ENCODE measurements at places on chromosomes 16 and 17. TPM values are rescaled to one million over a fixed set of nuclear protein-coding genes. Genes with fewer than 3 reads are reported as not detected.

Gene COX6A2
- total RNA-seq = not detected

Gene RNF43
- not detected for total RNA-seq

Gene ARHGAP23
- 58.0 TPM for total RNA-seq

Gene HOXB5
- total RNA-seq = not detected

Gene CENPV
- total RNA-seq = 4.5 TPM

Gene WNT9B
- total RNA-seq = 0.97 TPM

Gene GPRC5C
- total RNA-seq = 20.1 TPM

Gene MPP2
- 3.9 TPM for total RNA-seq

Gene ADAM11
- total RNA-seq = under 0.01 TPM

Gene CHST6
- total RNA-seq = 0.65 TPM

Gene CAPN15
- 24.6 TPM for total RNA-seq

Gene PIPOX
- 2.4 TPM for total RNA-seq

Gene LYZL6
- total RNA-seq = not detected

Gene RASL10B
- 0.91 TPM for total RNA-seq

Gene RBBP6
- 33.1 TPM for total RNA-seq

Gene KRT33A
- total RNA-seq = not detected

Gene CACNA1H
- total RNA-seq = not detected

Gene ANKRD40CL
- not detected for total RNA-seq

All from articular chondrocyte of knee joint (primary cell).